Nephron progenitor cell (in vitro differentiated cells): ENCODE measurements at places on chromosomes 13 and 19.
A peak's percentile ranks its signal among the peaks of the same experiment; 100 is the strongest.

- peaks cover 37% of the 10 kb centered on the region for H3K4me1 ChIP-seq
- no peaks in the 10 kb centered on the region for H3K27me3 ChIP-seq
- peaks cover 14% of the 10 kb centered on the region for H3K36me3 ChIP-seq
- DNase-seq, result peak; percentile 23
- H3K4me3 ChIP-seq, result peak overlapping the region; percentile 88
Measured at GRCh38 chr19:52735734-52736133, 890 bp upstream of the ZNF611 start.

DNA sequence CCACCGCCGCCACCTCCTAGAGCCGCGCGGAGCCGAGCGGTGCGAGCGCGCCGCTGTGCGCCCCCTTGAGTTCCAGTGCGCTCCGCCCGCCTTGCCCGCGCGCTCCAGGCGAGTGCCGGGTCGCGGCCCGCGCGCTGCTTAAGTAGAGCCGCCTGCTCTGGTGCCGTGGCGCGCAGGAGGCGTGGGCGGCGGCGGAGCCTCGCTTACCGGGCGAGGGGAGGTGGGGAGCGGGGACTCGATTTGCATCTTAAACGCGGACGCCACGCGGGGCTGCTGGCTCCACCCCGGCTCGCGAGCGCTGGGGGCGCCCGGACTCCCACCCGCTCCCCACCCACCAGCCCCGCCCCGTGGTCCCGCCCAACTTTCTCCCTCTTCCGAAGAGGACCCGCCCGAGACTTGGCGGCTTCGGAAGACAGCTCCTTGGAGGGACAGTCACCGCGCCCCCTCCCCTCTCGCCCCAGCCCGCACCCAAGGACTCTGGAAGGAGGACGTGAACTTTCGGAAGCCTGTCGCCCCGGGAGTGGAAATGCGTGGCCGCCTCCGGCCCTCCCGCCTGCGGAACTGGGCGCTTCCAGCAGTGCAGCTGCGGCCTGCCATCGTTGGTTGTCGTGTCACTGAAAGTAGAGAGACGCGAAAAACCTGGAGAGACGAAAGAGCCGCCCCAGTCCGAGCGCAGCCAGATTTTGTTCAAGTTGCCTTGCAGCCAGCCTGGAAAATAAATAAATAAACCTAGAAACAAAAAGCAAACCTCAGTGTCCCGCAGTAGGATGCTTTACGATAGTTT lies at the start of gene KCTD12:
KCTD12 (minus strand) TSS at position 114 of the 784 bp plus-strand sequence. CDS start 257 bp downstream, outside the sequence.
- H3K36me3 ChIP-seq, result no peaks in the 10 kb centered on the region
- no peak within 1 kb of the TSS for H3K27ac ChIP-seq
- peak within 1 kb of the TSS; percentile 83 for H3K4me3 ChIP-seq
- peaks cover 22% of the 10 kb centered on the region for H3K4me1 ChIP-seq

DNA sequence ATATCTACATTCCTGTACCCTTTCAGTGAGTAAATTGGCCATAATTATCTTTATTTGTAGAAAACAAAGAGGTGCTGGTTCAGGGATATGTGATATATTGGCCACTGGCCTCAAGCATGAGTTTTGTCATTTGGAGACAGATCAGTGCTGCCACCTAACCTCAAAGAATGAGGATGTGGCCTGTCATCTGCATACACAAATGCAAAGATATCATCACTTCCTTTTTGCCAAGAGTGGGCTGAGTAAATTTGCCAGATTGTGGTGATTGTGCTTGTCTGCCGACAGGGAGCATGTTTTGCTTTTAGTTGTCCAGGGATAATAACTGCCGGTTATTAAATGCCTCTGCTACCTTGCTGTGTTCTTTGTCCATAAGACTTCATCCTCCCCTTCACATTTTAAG lies 44.2 kb downstream of the WASF3 start:
- peaks cover 52% of the 10 kb centered on the region for H3K4me1 ChIP-seq
- peaks cover 19% of the 10 kb centered on the region for H3K36me3 ChIP-seq
- H3K27ac ChIP-seq, result peak overlapping the region; percentile 29
- no peak for DNase-seq
- H3K27me3 ChIP-seq, result peaks cover 3% of the 10 kb centered on the region
- no peak overlapping the region for H3K4me3 ChIP-seq

- no peaks in the 10 kb centered on the region for H3K36me3 ChIP-seq
- DNase-seq, result peak; percentile 80
- peaks cover 37% of the 10 kb centered on the region for H3K4me1 ChIP-seq
- peaks cover 100% of the 10 kb centered on the region for H3K27me3 ChIP-seq
- peak overlapping the region; percentile 48 for H3K4me3 ChIP-seq
- H3K27ac ChIP-seq, result no peak overlapping the region
Measured at GRCh38 chr19:2984215-2984528, 6.8 kb downstream of the TLE6 start.

- peaks cover 33% of the 10 kb centered on the region for H3K4me1 ChIP-seq
- no peak for DNase-seq
- H3K4me3 ChIP-seq, result no peak overlapping the region
- H3K36me3 ChIP-seq, result no peaks in the 10 kb centered on the region
- H3K27ac ChIP-seq, result no peak overlapping the region
Measured at GRCh38 chr19:39303373-39304184, 7.4 kb downstream of the IFNL1 start.

- H3K4me1 ChIP-seq, result peaks cover 12% of the 10 kb centered on the region
- peaks cover 32% of the 10 kb centered on the region for H3K27me3 ChIP-seq
- H3K36me3 ChIP-seq, result no peaks in the 10 kb centered on the region
- H3K27ac ChIP-seq, result no peak overlapping the region
Measured at GRCh38 chr19:47729799-47730520, 15.4 kb upstream of the NOP53 start.

GRCh38 chr19:10517760-10518443 lies 655 bp upstream of the S1PR5 start:
- peaks cover 40% of the 10 kb centered on the region for H3K27me3 ChIP-seq
- peak; percentile 69 for DNase-seq
- H3K27ac ChIP-seq, result peak overlapping the region; percentile 90
- peaks cover 11% of the 10 kb centered on the region for H3K36me3 ChIP-seq

GRCh38 chr13:103969520-103970050 lies 903.4 kb upstream of the SLC10A2 start:
- H3K27me3 ChIP-seq, result no peaks in the 10 kb centered on the region
- no peak overlapping the region for H3K27ac ChIP-seq

DNA sequence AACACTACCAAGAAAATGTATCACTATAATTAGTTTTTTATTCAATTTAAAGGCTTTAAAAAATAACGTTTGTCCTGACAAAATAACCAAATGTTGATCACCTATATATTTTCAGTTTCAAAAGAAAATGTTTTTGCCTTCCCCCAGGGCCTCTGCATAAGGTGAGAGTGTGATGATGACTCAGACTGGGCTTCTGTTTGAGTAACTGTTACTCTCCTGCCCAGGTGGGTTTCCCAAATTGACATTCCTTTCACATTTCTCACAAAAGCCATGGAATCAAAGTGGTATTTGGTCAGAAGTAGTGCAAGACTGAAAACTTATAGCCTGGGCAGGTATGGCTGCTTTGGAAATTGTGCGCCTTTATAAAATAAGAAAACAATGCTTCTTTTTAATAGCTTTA lies 180.6 kb downstream of the COG6 start:
- H3K36me3 ChIP-seq, result no peaks in the 10 kb centered on the region
- H3K27ac ChIP-seq, result no peak overlapping the region
- no peak for DNase-seq
- H3K4me3 ChIP-seq, result no peak overlapping the region
- peaks cover 9% of the 10 kb centered on the region for H3K27me3 ChIP-seq
- peaks cover 23% of the 10 kb centered on the region for H3K4me1 ChIP-seq

DNA sequence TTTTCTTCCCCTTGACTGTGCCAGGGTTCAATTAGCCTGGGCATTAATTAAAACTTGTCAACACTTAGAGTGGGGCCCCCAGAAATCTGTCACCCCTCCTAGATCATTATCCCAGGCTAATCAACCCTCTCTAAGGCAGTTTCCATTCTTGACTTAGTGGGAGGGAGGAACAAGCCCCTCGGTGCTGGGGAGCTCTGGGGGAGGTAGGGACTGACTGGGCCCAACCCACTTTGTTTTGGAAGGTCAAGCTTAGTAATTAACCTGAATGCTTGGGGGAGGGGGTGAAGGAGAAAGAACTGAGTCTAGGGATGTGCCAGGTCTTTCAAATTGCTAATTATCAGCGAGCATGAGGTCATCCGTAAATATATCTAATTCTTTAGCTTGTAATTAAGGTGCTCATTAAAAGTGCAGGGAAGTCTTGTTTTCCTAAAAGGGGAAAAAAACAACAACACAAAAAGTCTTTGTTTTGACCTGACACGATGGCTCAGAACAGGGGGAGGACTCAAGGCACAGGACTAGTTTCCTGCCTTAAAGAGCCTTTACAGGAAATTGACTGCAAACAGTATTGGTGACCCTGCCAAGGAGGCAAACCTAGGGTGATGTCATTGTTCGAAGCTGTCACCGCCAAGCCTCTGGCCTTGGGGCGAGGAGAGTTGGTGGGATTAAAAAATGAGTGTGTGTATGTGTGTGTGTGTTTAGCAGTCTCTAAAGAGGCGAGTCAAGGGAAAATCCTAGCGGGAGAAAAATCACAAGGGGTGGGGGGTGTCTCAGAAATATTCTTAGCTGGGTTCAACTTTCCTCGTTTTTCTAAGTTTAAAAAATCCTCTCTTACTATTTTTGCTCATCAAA lies 19.4 kb downstream of the ACTN4 start:
- H3K4me1 ChIP-seq, result peaks cover 99% of the 10 kb centered on the region
- H3K27ac ChIP-seq, result peak overlapping the region; percentile 99
- peaks cover 5% of the 10 kb centered on the region for H3K36me3 ChIP-seq
- H3K4me3 ChIP-seq, result peak overlapping the region; percentile 74

DNA sequence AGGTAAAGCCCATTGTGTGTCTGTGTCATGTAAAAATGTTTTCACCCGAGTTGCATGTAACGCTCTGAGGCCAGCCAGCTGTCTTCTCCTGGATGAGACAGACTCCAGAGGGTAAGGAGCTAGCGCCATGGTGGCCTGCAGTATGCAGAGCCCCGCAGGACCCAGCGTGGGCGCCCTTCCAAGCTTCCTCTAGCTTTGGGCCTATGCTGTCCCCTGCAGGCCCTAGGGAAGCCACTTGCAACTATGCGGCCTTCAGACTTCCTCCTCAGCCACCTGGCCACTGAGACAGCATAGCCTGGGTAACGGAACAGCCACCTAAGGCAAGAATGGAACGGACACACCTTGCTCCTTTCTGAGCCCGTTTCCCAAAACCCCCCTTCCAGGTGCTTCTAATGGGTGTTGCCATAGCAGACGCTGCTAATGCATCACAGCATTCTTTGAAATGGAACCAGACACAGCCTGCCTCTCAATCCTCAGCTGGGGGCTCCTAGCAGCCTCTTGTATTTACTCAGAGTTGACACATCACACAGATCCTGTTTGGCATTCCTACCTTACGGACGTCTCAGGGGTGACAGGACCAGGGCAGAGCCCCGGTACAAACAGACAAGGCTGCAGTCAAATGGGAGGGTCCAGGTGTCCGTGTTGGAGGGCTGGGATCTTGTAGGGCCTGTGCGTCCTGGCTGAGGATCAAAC lies 6.2 kb downstream of the FAM32A start:
- peaks cover 4% of the 10 kb centered on the region for H3K4me1 ChIP-seq
- H3K4me3 ChIP-seq, result no peak overlapping the region
- no peak for DNase-seq
- peaks cover 38% of the 10 kb centered on the region for H3K36me3 ChIP-seq
- H3K27me3 ChIP-seq, result no peaks in the 10 kb centered on the region

DNA sequence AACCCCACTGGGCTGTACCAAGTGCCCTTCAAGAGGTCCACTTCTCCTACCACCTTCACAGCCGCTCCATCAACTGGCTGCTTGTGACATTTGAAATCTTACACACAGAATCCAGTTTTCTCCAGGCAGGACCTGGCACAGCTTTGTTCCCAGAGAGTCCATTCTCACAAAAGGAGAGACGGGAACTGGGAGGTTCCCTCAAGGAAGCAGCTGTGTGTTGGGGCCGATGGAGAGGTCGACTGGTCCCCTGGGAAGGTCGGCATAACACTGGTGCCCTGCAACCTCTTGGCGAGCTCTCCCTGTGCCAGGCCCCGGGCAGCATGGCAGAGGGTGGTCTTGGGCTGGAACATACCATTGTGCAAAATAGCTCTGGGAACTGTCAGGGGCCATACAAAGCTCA lies 21.5 kb downstream of the ELL start:
- no peak overlapping the region for H3K4me3 ChIP-seq
- H3K4me1 ChIP-seq, result peaks cover 63% of the 10 kb centered on the region
- no peak for DNase-seq
- no peak overlapping the region for H3K27ac ChIP-seq
